ENCODE measurements at places on chromosomes 7 and 10.

- DNase-seq = no peak
These were observed 292.9 kb downstream of the BAMBI start for GRCh38 chr10:28970231-28970630.

DNA sequence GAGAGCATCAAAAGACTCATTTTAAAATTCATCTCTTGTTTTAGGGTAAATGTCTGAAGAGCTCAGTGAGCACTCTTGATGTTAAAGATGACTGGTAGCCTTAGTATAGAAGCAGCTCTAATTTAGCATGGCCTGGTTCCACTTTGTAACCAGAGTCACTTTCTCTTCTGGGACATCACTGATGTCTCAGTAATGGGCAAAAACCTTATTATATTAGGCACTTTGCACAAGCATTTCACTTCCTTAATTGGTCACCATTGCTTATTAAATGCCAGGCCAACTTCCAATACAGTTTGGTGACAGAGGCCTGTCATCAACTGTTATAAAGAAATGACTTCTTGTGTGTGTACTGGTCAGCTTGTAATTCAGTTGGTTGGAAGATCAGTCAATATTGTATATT lies 53.0 kb downstream of the STEAP1B start:
- no peak for DNase-seq

- peak; percentile 16 for DNase-seq
These were observed 22.2 kb upstream of the EXOC4 start for GRCh38 chr7:133230591-133231194.

GRCh38 chr7:116198748-116199410 lies 11.5 kb upstream of the TES start:
- no peak for DNase-seq

DNA sequence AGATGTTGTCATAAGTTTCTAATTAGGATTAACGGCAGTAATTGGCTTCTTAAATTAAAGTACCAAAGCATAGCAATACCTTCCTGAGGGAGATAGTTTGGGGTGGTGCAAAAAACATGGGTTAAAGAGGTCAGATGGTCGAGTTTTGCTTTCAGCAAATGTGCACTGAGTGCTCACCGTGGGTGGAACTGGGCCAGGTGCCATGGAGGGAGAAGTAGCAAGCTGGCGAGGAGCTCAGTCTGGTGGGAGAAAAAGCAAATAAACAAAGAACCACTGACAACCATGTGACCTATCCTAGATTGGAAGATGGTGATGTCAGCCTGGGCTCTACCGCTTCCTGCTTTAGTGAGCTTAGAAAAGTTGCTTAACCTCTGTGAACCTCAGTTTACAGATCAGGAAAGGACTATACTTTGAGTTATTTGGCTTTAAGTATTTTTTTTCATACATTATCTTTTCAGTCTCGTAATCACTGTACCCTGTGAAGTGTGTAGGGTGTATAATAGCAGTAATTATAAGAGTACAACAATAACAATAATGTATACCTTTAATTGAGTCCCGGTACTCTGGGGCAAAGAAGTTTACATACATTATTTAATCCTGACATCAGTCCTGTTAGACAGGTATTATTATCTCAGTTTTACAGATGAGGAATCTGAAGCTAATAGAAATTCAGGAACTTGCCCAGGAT lies 69.0 kb upstream of the PDCD4 start:
- DNase-seq = no peak

DNA sequence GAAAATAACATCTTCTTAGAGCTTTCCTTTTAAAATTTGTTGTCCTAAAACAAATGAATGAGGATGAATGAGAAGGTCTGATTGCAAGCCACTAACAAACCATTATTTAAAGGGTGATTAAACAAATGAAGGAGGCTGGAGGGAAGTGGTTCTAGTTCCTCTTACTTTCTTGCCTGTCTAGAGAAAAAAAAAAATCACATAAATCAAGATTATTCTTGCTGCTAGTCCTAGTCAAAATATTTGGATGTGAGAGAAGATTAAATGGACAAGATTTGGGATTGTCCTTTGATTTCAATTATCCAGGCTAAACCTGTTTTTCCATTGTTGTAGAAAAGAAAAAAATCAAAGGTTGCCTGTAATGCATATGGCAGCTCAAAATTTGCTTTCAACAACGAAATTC lies 3.3 kb downstream of the SKAP2 start:
- DNase-seq = no peak

GRCh38 chr10:79381804-79382221 lies 34.5 kb downstream of the PPIF start:
- DNase-seq = no peak

DNA sequence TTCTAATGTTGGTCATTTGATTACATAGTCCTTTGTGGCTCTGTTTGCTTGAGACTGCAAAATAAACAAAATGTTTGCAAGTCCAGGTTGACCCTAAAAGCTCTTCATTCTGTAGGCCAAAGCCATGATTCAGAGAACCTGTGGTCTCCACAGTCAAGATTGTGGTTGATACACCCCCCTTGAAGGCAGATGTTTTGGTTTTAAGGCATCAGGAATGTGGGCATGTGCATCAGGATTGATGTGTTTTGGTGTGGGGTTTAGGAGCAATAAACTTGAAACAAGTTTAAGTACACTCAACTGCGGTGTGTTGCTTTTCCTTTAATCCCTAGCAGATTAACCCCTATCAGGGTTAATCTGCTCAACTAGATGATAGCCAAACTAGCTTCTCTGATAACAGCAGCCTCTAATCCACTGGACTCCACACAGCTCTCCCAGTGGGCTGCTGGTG lies 379.1 kb upstream of the GALNT17 start:
- no peak for DNase-seq

GRCh38 chr10:110867807-110868465 lies 3.8 kb upstream of the PDCD4 start:
- no peak for DNase-seq

- no peak for DNase-seq
These were observed 809.1 kb downstream of the ANKRD7 start for GRCh38 chr7:119033641-119034040.

DNA sequence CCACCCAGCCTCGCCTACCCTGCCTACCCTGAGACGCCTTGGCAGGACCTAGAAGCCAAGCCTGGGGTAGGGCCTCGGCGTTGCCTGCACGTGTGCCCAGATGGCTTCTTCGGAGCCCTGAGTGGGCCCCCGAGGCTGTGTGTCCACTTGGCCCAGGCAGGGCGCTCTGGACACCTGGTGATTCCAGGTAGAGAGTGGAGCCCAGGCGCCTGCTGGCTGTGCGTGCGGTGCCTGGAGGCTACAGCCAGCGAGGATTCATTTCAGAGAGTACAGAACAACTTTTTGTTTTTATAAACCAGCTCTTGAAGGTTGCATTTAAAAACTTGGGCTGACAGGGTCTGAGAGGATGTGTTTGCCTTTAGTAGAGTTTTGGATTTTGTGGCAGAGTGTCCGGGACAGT lies 40.0 kb downstream of the NKX6-2 start:
- no peak for DNase-seq

GRCh38 chr10:92989250-92989649 lies 71.3 kb upstream of the CYP26C1 start:
- no peak for DNase-seq

GRCh38 chr7:106283831-106284713 lies 711 bp downstream of the NAMPT start:
- DNase-seq = peak; percentile 16

- no peak for DNase-seq
These were observed 789.4 kb downstream of the TYW1 start for GRCh38 chr7:67786021-67786420.

GRCh38 chr7:90917539-90917938 lies 321.4 kb downstream of the CDK14 start:
- DNase-seq = no peak

DNA sequence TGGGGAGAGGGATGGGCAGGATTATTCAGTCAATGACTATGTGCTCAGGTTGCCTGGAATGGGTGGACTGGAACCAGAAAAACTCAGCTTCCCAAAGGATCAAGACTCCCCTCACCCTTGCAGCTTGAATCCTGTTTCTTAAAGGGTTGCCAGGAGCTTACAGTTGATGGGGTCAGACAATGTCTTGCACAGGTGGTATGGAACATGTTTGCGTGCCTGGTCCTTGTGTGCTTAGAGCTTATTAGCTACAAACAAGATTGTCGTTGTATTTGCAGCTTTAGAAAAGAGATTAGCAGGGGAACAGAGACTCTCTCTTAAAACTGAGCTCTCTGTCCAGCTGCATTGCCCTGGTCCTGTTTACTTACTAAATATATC lies 56.9 kb downstream of the PRR15 start:
- DNase-seq = no peak

DNA sequence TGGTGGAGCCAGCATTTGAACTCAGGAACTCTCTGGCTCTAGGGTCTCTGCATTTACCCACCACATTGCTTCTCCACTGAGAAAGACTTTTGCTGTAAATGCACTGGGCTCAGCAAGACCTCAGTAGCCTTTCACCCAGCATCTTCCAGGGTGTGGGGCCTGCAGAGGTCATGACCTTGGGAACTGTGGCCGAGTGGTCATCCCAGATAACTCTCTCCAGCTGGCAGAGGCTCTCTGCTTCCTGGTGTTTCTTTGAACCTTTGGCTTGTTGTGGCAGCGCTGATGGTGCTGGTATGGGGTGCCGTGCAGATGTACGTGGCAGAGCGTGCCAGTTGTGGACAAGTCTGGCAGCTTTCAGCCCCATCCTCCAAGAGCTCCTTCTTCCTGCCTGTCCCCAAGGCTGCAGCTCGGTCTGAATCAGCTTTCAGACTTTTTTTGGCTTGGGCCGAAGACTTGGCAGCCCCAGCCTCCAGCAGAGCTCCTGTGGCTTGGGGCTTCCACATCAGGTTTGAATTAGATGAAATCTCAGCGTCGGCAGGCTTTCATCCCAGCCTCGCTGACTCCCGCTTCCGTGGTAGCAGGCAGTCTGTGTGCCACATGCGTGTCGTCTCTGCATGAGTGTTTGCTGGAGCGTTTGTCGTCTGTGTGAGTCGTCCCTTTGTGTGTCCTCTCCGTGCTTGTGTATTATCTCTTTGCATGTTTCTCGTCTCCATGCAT lies 21.5 kb downstream of the ADAMTS14 start:
- no peak for DNase-seq

GRCh38 chr10:32054094-32054493 lies 2.1 kb downstream of the KIF5B start:
- no peak for DNase-seq

GRCh38 chr10:4043897-4044665 lies 259.1 kb upstream of the KLF6 start:
- no peak for DNase-seq

GRCh38 chr10:13416760-13417159 lies 68.7 kb upstream of the SEPHS1 start:
- DNase-seq = no peak

GRCh38 chr10:13257621-13258140 lies 23.5 kb upstream of the UCMA start:
- no peak for DNase-seq

DNA sequence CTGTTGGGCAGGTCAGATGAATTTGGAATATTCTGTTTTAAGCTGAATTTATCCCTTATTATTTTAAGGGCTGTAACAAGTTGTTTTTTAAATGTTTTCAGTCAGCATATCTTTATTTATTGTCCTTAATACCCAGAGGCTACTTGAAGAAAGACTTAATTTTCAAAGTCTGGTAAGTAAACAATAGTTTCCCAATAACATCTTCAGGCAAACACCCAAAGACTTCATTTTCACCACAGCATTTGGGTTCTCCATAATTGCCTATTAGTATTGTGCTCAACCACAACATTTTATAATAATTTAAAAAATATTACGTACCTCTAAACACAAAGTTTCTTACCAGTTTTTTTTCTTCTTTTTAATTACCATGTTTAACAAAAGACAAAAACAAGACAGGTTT lies 60.0 kb upstream of the MKLN1 start:
- DNase-seq = no peak

DNA sequence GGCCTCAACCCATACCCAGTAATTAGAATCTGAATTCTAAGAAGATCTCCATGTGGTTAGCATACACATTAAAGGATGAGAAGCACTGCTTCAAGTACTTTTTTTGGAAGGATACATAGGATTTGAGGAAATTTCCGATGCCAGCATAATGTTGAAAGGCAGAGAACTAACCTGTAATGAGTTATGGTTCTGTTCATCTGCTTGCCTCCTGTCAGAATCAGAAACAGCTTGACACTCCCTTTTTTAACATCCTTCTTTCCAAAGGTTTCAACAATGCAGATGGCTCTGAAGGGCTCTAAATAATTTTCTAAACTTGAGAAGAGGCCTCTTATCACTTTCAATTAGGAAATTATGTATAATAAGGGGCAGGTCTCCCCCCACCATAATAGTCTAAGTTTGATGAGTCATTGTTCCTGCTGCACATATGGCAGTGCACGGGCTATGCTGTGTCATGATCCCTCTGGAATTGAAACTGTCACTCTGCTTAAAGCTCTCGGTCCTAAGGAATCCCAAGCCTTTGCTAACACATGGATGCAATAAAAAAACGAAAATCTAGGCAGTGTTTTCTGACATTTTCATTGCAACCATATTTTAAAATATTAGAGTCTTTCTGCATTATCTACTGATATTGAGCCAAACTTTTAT lies 291.2 kb upstream of the FZD1 start:
- no peak for DNase-seq

DNA sequence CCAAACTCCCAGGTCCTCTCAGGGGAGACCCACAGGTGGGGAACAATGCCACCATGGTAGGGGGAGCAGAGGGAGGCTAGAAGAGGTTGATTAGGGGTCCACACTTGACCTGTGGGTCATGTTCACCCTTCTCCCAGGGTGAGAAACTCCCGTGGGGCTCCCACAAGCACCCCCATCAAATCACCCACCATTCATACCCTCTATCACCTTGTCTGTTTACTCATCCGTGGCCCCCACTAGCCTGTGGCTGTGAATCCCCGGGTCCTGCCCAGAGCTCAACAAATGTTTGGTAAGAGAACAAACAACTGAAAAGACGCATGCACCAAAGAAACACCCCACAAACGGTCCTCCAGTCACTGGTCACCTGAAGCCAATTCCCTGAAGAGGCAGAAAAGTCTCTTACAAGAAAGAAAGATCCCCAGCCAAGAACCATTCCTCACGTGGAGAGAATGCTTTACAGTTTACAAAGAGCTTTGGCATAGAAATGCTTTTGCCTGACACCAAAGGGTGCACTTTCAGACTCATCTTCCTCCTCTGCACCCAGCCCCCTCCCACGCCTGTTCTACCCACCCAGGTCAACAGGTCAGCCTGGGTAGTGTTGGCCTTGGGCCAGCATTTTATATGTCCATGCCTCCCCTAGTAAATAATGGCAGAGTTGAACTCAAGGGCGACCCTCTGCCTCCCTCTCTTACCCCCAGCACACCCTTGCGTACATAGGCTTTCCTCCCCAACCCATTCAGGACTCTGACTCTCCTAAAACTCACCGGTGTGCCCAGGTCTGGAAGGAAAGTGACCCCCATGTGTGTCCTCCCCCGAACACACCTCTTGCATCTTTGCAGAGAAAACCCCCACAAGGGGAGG lies 1.9 kb downstream of the ZCCHC24 start:
- DNase-seq = no peak

DNA sequence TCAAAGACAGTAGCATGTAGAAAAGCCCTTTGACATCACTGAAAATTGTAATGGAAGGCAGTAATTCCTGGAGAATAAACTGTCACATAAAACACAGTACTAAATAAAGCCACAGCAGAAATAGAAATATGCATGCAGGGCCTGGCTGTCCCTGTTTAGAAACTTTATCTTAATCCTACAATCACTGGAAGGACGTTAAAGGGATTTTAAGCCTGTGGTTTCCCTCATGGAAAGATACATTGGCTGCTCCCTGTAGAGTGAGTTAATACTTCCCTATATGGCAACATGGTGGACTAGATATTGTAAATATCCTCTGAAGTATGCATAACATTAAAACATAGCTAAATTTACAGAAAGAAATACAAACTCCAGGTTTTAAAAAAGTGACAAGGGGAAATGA lies 1334.9 kb upstream of the CELF2 start:
- DNase-seq = no peak
